SJCRH30 (cell line): ENCODE measurements at places on chromosomes 5 and 9. TPM values are rescaled to one million over a fixed set of nuclear protein-coding genes. Genes with fewer than 3 reads are reported as not detected.

Gene IFNA2
- total RNA-seq = not detected in 2 replicates

Gene NTRK2
- total RNA-seq = under 0.01 TPM in 1 of 2 replicates, not detected in the other

Gene PDE8B
- 0.10 and 0.22 TPM in 2 replicates for total RNA-seq

Gene SLC45A2
- total RNA-seq = not detected in 2 replicates

DNA sequence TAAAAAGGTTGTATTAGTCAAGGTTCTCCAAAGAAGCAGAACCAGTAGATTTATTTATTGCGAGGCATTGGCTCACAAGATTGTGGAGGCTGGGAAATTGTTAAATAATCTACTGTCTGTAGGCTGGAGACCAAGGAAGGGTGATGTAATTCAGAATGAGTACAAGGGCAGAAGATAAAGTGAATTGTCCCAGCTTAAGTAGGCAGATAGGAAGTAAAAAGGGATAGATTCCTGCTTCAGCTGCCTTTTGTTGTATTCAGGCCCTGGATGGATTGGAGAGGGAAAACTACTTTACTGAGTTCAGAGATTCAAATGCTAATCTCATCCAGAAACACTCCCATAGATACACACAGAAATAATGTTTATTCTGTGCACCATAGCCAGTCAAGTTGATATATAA, 301.1 kb downstream of the CYLC2 start:
- H3K4me1 ChIP-seq = no peaks in the 10 kb centered on the region
- DNase-seq = no peak
- H3K36me3 ChIP-seq = no peaks in the 10 kb centered on the region
- no peak overlapping the region for H3K27ac ChIP-seq

DNA sequence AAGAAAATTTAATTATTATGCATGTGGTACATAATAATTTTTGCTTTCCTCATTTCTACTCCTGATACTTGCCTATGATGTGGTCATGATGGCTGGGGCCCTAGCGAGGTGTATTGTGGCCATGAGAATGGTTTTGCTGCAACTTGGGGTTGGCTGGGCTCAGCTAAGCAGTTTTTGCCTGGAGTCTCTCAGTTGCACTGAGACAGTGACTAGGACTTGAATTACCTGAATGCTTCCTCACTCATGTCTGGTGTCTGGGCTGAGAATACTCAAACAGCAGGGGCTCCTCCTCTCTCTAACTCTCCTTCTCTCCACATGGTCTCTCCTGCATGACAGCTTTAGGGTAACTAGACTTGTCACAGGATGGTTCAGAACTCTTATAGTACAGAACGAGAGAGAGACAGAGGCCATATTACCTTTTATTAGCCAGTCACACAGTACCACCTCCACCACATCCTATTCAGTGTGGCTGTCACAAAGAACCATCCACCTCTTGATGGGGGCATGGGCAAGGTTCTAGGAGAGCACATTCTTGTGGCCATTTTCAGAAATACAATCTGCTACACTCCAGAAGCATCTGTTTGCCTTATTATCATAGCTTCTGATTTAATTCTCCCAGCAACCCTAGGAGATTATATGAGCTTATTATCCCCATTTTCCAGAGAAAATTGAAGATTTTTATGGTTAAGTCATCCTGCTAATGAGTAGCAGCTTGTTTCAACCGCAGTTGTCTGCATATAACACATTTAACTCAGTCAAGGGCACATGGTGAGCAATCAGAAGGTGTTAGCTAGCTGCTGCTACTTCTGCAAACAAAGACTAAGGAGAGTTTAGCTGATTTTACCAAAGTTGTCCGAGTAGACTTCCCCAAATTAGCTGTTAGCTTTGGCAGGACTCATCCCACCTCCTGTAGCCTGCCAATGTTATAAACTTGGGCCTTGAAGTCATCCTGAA, 245.1 kb downstream of the DOCK8 start:
- no peaks in the 10 kb centered on the region for H3K4me1 ChIP-seq
- no peak overlapping the region for H3K4me3 ChIP-seq
- DNase-seq = no peak
- no peaks in the 10 kb centered on the region for H3K27me3 ChIP-seq

DNA sequence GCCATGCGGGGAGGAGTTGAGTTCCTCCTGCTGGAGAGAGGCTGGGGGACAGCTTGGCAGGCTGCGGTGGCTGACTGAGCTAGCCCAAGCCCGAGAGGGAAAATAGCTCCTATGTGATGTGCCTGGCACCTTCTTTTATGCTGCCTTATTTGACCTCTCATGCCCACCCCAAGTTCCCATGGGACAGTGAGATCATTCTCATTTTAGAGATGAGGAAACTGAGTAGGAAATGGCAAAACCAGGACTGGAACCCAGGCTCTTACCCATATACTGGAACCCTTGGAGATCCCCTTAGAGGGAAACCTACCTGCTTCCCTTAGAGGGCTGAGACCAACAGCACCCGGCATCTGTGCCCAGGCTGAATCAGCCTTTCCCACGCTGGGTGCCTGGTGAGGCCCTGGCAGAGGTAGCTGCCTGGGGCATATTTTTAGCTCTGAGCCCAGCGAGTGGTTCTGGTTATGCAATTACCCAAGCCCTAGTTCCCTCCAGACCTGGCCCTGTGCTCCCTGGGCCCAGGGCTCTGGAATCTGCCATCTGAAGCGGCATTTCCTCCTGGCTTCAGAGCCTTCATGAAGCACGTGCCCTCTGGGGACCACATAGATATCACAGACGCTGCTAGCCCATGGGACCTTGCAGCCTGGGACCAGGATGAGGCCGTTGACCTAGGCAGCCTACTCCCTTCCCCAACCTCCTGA, 23.6 kb downstream of the COL27A1 start:
- peaks cover 31% of the 10 kb centered on the region for H3K4me1 ChIP-seq
- H3K27ac ChIP-seq = no peak overlapping the region
- DNase-seq = no peak
- H3K4me3 ChIP-seq = no peak overlapping the region
- no peaks in the 10 kb centered on the region for H3K27me3 ChIP-seq
- peaks cover 6% of the 10 kb centered on the region; the same call in 1 of the 2 replicates for H3K36me3 ChIP-seq

GRCh38 chr9:121816449-121816817, 165.0 kb downstream of the DAB2IP start:
- H3K4me3 ChIP-seq = no peak overlapping the region
- no peak overlapping the region for H3K27ac ChIP-seq
- no peak for DNase-seq

DNA sequence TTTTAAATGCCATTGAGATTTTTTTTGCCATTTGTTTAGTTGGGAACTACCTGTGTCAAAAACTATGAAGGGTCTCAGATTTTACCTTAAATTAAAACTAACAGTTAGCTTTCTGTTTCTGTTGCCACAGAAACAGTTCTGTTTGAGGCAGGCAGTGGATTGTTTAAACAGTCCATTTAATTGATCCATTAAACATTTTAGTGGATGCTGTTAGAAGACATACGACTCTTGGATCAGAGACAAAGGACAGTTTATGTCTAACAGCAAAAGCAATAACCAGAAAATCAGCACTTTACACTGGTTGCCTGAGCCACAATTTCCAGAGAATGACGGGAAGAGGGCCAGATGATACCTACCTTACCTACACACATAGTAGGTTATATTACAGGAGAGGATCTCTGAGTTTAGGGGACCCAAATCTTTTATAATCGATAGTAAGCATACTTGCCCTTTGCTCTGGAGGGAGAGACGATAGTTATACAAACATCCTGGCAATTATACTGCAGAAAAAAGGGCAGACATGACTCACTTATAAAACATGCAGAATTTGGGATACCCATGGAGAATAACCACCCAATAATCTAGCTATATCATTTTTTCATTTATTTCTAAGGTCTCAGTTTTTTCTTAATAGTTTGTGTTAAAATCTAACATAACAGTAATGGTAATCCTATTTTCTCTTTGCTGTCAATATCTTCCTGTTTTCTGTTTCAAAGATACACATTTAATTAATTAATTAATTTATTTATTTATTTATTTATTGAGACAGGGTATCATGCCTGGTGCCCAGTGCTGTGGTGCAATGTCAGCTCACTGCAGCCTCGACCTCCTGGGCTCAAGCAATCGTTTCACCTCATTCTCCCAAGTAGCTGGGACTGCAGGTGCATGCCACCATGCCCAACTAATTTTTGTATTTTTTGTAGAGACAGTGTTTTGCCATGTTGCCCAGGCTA, 136.7 kb upstream of the TNFAIP8 start:
- no peaks in the 10 kb centered on the region for H3K27me3 ChIP-seq
- no peak for DNase-seq
- no peaks in the 10 kb centered on the region; the same call in 1 of the 2 replicates for H3K36me3 ChIP-seq
- H3K27ac ChIP-seq = no peak overlapping the region

- no peaks in the 10 kb centered on the region for H3K4me1 ChIP-seq
- no peaks in the 10 kb centered on the region for H3K36me3 ChIP-seq
- H3K27me3 ChIP-seq = no peaks in the 10 kb centered on the region; the same call in 1 of the 2 replicates
These were observed 34.3 kb upstream of the CEP72 start for GRCh38 chr5:577800-578199.

GRCh38 chr9:110241260-110241857, 14.9 kb downstream of the TXN start:
- H3K27me3 ChIP-seq = no peaks in the 10 kb centered on the region
- no peak overlapping the region for H3K27ac ChIP-seq
- peaks cover 43% of the 10 kb centered on the region for H3K36me3 ChIP-seq
- H3K4me3 ChIP-seq = no peak overlapping the region

DNA sequence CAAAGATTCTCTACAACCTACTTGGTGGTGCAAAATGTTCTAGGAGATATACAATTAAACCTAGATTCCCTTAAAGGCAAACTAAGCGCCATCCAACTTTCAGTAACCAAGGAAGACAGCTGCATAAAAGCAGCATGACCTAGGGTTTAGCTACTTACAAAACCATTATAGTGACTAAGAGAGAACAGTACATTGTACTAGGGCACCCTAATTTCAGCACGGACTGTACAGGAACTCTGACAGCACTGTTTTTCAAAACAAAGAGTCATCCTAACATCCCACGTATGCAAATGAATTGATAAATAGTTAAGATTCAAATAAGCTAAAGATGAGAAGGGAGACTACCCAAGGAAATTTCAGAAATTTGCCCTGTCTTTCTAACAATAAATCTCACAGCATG, 30.0 kb downstream of the STRBP start:
- no peaks in the 10 kb centered on the region for H3K27me3 ChIP-seq
- H3K36me3 ChIP-seq = no peaks in the 10 kb centered on the region
- no peak overlapping the region for H3K4me3 ChIP-seq
- H3K27ac ChIP-seq = no peak overlapping the region
